ENCODE measurements at places on chromosomes 3 and 15. TPM values are rescaled to one million over a fixed set of nuclear protein-coding genes. Genes with fewer than 3 reads are reported as not detected.

The SNTN gene
- total RNA-seq, result not detected

The ATP10A gene
- total RNA-seq, result 0.94 TPM

The NEIL1 gene
- 10.9 TPM for total RNA-seq

The SPSB4 gene
- total RNA-seq, result 4.9 TPM

The TLR9 gene
- total RNA-seq, result 0.16 TPM

The CMTM8 gene
- total RNA-seq, result 5.5 TPM

The CFAP100 gene
- not detected for total RNA-seq

Data from cardiac septum (tissue), 1 donor.